ENCODE measurements at places on chromosomes 4 and X. TPM values are rescaled to one million over a fixed set of nuclear protein-coding genes. Genes with fewer than 3 reads are reported as not detected.
A peak's percentile ranks its signal among the peaks of the same experiment; 100 is the strongest.

- no peak overlapping the region for H3K27ac ChIP-seq
- H3K4me1 ChIP-seq, result peaks cover 3% of the 10 kb centered on the region
- H3K27me3 ChIP-seq, result no peaks in the 10 kb centered on the region
- H3K4me3 ChIP-seq, result no peak overlapping the region
- H3K36me3 ChIP-seq, result no peaks in the 10 kb centered on the region
These were observed 65.4 kb downstream of the SPRY1 start for GRCh38 chr4:123462007-123462406.

- H3K27ac ChIP-seq, result no peak overlapping the region
- DNase-seq, result no peak
- no peaks in the 10 kb centered on the region for H3K4me1 ChIP-seq
- no peak overlapping the region for H3K4me3 ChIP-seq
These were observed 626.9 kb downstream of the ANKRD50 start for GRCh38 chr4:124085561-124086180.

- no peak overlapping the region for H3K27ac ChIP-seq
- peaks cover 13% of the 10 kb centered on the region for H3K4me1 ChIP-seq
- no peak for DNase-seq
- H3K4me3 ChIP-seq, result no peak overlapping the region
- H3K27me3 ChIP-seq, result no peaks in the 10 kb centered on the region
These were observed 75.8 kb downstream of the TSPAN7 start for GRCh38 chrX:38636949-38637819.

DNA sequence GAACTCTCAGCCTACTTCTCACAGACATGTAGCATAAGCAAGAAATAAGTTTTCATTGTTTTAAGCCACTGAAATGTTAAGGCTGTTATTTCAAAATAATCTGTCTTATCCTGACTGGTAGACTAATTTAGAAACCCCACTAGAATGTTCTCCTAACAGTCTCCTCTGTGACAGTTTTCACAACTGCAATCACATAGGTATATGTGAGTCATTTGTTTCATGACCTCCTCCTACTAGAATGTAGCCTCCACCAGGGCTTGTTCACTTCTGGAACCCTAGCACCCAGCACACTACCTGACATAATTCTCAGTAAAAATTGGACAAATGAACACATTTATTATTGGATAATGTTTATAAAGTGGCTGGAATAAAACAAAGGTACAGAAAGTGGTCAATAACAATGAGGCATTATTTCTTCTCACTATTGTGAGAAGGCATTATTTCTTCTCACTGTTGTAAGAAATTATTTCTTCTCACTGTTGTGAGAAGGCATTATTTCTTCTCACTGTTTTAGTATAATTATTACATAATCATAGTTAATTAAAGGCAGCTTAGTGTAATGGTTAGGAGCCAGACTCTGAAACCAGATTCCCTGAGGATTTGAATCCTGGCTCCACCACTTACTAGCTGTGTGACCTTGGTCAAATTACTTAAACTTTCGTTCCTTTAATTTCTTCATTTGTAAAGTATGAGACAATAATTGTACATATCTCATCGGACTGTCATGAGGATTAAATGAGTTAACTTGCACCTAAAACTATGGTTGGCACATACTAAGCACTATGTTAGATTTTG lies 251.5 kb downstream of the RASL11B start:
- H3K36me3 ChIP-seq, result no peaks in the 10 kb centered on the region
- H3K4me3 ChIP-seq, result no peak overlapping the region
- no peak overlapping the region for H3K27ac ChIP-seq
- DNase-seq, result no peak
- H3K4me1 ChIP-seq, result peaks cover 17% of the 10 kb centered on the region
- no peaks in the 10 kb centered on the region for H3K27me3 ChIP-seq

DNA sequence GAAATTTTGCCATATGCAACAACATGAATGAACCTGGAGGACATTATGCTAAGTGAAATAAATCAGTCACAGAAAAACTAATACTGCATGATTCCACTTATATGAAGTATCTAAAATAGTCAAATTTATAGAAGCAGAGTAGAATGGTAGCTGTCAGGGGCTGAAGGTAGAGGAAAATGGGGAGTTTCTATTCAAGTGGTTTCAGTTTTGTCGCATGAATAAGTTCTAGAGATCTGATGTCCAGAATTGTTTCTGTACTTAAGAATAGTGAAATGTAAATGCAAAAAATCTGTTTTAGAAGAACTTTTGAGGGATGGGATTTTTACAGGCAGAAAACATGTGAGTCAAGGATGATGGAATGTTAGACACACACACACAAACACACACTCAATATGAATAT lies 34.1 kb downstream of the SLITRK4 start:
- DNase-seq, result no peak
- H3K36me3 ChIP-seq, result no peaks in the 10 kb centered on the region
- H3K27me3 ChIP-seq, result no peaks in the 10 kb centered on the region

DNA sequence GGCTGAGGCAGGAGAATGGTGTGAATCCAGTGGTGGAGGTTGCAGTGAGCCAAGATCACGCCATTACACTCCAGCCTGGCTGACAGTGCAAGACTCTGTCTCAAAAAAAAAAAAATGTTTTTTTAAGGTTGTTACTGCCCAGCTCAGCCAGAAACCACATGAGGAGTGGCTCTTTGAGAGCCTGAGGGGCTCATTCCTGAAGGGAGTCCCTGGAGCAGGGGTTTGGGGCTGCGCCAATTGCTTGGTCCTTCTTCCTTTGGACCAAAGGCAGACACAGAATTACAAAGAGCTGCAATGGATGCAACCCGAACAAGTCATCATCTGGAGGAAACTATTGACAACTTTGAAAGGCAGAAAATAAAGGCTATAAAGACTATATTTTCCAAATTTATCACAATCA lies 60.6 kb upstream of the WWC2 start:
- no peak overlapping the region for H3K4me3 ChIP-seq
- no peaks in the 10 kb centered on the region for H3K36me3 ChIP-seq
- no peaks in the 10 kb centered on the region for H3K4me1 ChIP-seq
- no peak overlapping the region for H3K27ac ChIP-seq
- no peaks in the 10 kb centered on the region for H3K27me3 ChIP-seq

DNA sequence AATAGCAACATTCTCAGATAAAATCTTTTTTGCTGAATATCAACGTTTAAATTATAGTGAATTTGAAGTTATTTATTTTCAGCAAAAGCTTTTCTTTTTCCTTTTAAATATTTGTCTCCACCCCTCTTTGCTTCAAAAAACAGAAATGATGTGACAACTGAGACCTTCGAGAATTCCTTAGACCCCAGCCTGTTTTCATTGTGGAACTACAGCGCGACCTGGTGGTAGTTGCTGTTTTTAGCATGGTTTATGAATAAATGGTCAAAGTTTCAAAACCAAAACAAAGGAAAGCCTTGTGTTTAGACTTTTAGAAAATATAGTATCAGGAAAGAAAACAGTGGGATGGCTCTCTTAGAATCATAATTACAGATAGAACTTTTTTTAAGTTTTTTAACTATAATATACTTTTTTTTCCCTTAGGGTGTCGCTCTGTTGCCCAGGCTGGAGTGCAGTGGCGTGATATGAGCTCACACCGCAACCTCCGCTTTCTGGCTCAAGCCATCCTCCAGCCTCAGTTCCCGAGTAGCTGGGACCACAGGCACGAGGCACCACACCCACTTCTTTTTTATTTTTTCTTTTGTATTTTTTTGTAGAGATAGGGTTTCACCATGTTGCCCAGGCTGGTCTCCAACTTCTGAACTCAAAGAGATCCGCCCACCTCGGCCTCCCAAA lies 26.8 kb upstream of the TMEM184C start:
- H3K27ac ChIP-seq, result no peak overlapping the region
- H3K27me3 ChIP-seq, result no peaks in the 10 kb centered on the region
- H3K36me3 ChIP-seq, result no peaks in the 10 kb centered on the region
- DNase-seq, result peak; percentile 55

GRCh38 chr4:125639182-125639621 lies 324.4 kb downstream of the FAT4 start:
- no peaks in the 10 kb centered on the region for H3K27me3 ChIP-seq
- peak; percentile 7 for DNase-seq
- H3K4me3 ChIP-seq, result no peak overlapping the region
- H3K4me1 ChIP-seq, result no peaks in the 10 kb centered on the region
- H3K36me3 ChIP-seq, result no peaks in the 10 kb centered on the region

DNA sequence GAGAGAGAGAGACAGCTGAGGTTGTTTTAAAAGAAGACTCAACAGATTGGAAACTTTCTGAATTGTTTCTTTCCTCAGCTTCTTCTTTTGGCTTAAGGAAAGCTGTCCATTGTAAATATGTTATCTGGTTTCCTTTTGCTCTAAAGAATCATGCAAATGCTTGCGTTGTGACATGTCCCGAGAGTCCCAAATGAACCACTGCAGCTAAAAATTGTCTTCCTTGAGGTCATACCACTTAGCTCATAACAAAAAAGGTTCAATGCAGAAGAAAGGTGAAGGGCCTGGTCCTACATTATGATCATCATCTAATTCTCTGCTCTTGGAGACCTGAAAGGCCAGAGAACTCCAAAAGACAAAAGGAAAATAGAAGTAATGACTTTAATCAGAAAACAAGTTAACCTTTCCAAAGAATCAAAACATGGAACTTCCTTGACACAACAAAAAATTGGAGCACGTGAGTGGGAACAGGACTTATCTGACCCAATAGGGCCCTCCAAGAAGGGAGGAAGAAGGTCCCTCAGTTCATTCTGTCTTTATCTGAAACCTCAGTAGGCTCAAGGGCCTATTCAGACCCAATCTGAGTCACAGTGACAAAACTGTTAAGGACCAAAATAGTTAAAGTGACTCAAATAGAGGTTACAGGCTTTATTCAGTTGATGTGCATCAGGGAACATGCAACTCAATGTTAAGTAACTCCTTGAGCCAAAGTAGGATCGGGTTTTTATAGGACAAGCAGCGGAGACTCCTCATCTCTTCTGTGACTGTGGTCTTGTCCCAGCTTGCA lies 14.7 kb upstream of the VSIG1 start:
- no peaks in the 10 kb centered on the region for H3K4me1 ChIP-seq
- no peaks in the 10 kb centered on the region for H3K27me3 ChIP-seq
- H3K36me3 ChIP-seq, result no peaks in the 10 kb centered on the region
- no peak for DNase-seq
- H3K4me3 ChIP-seq, result no peak overlapping the region
- no peak overlapping the region for H3K27ac ChIP-seq

DNA sequence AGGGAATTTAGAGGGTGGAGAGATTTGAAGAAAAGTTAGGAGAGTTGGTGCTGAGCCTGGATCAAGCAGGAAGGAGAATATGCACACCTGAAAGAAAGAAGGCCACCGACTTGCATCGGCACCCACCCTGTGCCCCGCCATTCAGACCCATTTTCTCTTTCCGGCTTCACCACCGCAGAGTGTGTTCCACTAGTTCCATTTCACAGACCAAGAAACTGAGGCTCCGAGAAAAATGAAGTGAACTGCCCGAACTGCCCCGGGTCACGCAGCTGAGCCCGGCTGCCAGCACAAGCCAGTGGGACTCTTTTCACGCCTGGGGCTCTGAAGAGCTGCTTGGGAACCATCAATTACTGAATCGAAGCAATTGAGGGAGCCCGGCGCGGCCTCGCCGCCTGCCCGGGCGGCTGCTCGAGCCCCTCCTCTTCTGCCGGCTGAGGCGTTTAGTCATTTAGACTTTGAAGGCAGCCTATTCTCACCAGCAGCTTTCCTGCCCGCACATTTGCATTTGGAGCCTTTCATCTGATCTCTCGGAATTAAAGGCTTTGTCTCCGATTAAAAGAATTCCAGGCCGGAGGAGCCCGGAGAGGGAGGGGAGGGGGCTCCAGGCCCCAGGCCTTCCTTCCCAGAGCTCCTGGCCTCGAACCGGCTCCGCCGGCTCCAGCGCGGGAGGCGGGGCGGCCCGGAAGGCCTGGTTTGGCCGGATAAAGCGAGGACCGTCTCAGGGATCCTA lies 140.2 kb upstream of the PJA1 start:
- no peak for DNase-seq
- no peaks in the 10 kb centered on the region for H3K27me3 ChIP-seq
- no peak overlapping the region for H3K27ac ChIP-seq
- H3K4me1 ChIP-seq, result no peaks in the 10 kb centered on the region
- H3K4me3 ChIP-seq, result no peak overlapping the region
- H3K36me3 ChIP-seq, result no peaks in the 10 kb centered on the region

GRCh38 chr4:24229978-24230377 lies 340.1 kb upstream of the PPARGC1A start:
- H3K27me3 ChIP-seq, result no peaks in the 10 kb centered on the region
- H3K4me1 ChIP-seq, result peaks cover 22% of the 10 kb centered on the region
- DNase-seq, result no peak

Gene TCEANC
- 3.1 TPM for polyA plus RNA-seq

Gene UNC5C
- 0.44 TPM for polyA plus RNA-seq

All from heart right ventricle (tissue), 16 donors.